ENCODE measurements at places on chromosomes 2 and 18.
A peak's percentile ranks its signal among the peaks of the same experiment; 100 is the strongest.

GRCh38 chr2:232385660-232386489, 7.3 kb downstream of the ALPP start:
- DNase-seq, result peak; percentile 49

DNA sequence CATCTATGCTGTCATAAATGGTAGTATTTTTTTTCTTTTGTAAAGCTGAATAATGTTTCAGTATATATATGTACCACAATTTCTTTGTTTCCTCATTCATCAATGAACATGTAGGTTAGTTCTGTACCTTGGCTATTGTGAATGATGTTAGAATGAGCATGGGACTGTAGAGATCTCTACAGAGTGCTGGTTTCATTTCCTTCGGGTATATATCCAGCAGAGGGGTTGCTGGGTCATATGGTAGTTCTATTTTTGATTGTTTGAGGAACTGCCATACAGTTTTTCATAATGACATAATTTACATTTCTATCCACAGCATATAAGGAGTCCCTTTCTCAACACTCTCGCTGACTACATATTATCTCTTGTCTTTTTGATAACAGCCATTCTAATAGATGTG, 243.5 kb downstream of the CDH7 start:
- DNase-seq, result no peak

- no peak for DNase-seq
Observed at GRCh38 chr2:138648606-138649005, 131.6 kb downstream of the NXPH2 start.

DNA sequence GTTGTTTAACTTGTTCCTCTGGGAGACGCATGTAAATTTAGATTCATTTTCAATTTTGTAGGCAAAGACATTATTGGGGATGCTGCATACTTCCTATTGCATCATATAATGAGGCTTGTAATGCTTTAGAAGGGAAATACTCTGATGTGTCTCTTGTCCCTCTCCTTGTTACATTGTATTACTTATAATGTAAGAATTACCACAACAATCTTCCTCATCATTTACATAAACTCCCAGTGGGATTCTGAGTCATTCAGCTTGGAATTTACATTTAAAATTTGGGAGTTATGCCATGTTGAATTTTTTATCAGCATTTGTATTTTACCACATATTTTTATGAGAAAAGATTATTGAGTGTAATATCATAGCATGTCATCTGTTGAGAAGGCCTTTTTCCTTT, 963.4 kb upstream of the NRXN1 start:
- no peak for DNase-seq

GRCh38 chr18:66553824-66554223, 50.1 kb downstream of the CDH19 start:
- no peak for DNase-seq

GRCh38 chr18:49817947-49818346, 4.6 kb upstream of the ACAA2 start:
- DNase-seq, result no peak

GRCh38 chr2:213261715-213262114, 22.5 kb upstream of the SPAG16 start:
- DNase-seq, result no peak

DNA sequence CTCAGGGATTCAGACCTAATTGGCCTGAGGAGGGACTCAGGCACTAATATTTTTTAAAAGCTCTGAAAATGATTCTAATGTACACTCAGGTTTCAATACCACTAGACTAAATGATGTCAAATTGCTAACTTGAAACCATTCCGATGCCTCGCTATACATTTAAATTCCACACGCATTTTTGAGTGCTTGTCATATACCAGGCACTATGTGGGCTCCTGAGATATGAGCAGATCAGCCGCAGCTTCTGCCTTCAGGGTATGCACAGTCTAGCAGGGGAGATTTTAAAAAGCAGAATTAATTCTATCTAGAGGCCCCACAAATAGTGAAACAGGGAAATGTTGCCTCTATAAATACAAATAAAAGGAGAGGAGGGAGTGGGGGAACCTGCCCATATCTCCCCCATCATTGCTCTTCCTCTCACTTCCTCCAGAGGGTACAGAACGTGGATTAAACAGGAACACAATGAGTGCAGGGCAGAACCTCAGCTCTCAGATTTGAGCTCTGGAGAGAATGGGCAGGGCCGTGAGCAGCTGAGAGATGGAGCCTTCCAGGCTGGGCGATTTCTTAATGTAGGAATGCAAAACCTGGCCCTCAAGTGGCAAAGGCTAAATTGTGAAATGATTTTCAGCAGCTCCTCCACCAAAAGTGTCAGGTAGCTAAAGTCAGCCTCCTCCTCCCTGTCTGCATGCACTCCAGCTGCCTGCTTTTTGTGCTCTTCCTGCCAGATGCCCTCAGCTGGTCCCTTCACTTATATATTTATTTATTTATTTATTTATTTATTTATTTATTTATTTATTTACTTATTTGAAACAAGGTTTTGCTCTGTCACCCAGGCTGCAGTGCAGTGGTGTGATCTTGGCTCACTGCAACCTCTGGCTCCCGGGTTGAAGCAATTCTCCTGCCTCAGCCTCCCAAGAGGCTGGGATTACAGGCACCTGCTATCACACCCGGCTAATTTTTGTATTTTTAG, 24.6 kb upstream of the LBH start:
- no peak for DNase-seq

DNA sequence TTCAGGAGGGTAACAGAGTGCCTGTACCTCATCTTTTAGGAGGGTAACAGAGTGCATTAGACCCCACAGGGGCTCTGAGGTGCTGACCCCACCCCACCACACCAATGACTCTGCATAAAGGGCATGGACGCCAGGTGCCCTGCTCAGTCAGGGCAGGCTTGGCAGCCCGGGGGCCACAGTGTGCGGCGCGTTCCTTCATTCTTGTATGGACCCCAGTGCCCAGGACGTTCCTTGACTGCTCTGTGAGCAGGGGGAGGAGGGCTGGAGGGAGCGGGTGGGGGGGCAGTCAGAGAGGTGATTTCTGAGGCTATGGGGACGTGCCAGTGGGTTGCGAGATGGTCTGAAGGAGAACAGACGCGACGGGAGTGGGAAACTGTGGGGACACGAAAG, 168.7 kb upstream of the NCK2 start:
- no peak for DNase-seq

- no peak for DNase-seq
Observed at GRCh38 chr2:43387092-43388062, 161.0 kb upstream of the ZFP36L2 start.

- DNase-seq, result no peak
Observed at GRCh38 chr2:21461754-21462240, 338.0 kb downstream of the TDRD15 start.

Measured in 8988T (cell line).